ENCODE measurements at places on chromosomes 2 and 18.

- DNase-seq, result no peak
Observed at GRCh38 chr2:23380562-23381065, 4.4 kb upstream of the KLHL29 start.

- no peak for DNase-seq
Observed at GRCh38 chr2:86301009-86301408, 36.4 kb downstream of the REEP1 start.

- no peak for DNase-seq
Observed at GRCh38 chr2:109402980-109403840, 210.6 kb downstream of the SEPTIN10 start.

DNA sequence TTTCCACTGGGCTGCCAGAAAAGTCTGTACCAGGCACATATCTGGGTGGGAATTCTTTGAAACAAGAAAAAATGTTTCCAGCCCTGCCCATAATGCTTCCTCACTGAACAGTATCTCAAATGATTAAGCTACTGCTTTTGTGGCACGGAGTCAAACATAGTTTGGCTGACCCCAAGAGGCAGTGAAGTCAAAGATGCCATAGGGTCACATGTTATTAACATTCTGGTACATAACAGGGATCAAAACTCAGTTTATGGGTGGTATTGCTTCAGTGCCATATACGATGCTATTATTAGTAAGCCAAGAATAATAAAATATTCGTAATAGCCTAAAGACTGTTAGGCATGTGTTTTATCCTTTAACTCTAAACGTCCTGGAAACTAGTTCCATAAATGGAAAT, 112.4 kb downstream of the FEZ2 start:
- DNase-seq, result no peak
